ENCODE measurements at places on chromosomes 5 and 9.

- no peak for DNase-seq
Observed at GRCh38 chr5:173015598-173016455, 32.3 kb downstream of the ATP6V0E1 start.

DNA sequence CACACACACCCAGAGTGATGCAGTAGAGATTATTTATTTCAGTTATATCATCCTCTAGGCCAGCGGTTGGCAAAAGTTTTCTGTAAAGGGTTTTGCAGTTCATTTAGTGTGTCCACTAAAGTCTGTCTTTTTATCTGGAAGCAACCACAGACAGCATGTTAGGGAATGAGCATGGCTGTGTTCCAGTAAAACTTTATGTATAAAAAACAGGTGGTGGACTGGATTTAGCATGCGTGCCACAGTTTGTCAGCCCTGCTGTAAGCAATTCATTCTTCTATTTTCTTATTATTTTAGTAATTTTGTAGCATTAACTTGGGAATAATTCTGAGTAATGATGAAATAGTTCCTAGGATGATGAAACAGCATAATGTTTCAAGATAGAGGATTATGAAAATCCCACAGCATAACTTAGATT is 51.7 kb downstream of the CCNH start:
- DNase-seq = no peak

DNA sequence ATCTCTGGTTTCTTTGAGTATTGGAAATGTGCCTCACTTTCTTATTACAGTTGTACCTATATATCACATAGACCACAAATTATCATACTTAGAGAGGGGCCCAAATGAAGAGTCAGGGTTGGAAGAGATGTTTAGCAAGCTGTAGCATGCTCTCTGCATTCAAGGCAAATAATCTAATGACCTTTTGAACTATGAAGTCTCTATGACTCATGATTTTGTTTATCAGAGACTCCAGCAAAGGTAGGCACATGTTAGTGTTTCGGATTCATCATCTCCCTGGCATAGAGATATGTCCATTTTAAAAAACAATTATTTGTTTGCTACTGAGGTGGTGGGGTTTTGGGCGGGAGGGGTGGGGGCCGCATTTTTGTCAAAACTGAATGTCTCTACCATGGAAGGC is 2000.1 kb downstream of the EFNA5 start:
- no peak for DNase-seq

DNA sequence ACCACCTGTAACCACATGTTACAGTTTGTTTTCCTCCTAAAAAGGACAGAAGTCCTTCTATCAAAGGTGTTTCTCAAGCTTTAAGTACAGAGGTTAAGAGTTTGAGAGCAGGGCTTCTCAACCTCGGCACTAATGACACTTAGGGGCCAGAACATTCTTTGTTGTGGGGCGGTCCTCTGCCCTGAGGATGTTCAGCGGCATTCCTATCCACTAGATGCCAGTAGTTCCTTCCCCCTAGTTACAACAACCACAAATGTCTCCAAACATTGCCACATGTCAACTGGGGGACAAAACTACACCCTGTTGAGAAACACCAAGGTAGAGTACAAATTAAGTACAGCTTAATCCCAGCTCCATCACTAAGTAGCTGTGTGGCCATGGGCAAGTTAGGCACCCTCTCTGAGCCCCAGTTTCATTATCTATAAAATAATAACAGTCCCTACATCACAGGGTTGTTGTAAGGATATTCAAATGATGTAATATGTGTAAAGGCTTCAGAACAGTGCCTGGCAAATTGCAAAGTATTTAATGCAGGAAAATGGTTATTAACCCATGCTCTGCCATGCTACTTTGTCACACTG is 44.6 kb downstream of the PIP5K1B start:
- no peak for DNase-seq

DNA sequence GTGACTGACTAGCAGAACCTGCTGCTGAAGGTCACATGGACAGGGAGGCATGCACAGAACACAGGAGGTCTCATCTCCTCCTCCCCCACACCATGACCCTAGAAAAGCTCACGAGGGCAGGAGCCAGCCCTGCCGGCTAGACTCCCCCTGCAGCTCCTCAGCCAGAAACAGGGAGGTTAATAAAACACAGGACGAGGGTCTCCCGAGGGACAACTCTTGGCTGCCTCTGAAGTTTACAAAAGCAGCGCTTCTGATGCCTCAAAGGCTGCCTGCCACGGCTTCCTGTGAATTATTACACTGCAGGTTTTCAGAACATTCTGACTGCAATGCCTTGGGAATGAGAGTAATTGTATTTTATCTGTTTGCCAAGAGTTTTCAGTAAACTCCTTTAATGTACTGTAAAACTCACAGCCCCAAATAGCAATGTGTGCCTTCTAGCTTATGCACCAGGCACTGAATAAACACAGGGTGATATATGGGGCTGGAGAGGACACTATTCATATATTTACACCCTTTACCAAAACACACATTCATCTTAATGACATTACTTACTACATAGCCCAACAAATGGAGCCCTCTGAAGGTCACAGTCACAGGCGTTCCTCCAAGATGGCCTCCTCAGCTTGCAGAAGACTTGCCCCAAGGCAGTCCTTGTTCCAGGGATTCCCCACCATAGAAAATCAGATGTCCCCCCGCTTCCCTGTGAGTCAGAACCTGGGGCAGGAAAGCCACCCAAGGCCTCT is 83.7 kb downstream of the C5orf15 start:
- DNase-seq = no peak

DNA sequence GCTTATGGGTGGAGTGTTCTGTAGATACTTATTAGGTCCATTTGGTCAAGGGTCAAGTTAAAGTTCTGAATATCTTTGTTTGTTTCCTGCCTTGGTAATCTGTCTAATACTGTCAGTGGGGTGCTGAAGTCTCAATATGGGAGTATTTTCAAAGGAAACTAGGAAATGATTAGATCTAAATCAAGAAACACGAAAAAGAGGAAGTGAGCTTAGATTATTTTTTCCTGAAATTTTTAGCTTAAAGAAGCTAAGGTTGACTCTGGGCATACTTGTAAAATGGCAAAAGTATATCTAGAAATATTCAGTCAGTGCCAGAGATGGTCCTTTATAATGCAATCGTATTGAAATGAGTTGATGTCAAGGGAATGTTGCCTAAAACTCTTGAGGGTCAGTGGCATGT is 313.5 kb downstream of the ICE1 start:
- no peak for DNase-seq

DNA sequence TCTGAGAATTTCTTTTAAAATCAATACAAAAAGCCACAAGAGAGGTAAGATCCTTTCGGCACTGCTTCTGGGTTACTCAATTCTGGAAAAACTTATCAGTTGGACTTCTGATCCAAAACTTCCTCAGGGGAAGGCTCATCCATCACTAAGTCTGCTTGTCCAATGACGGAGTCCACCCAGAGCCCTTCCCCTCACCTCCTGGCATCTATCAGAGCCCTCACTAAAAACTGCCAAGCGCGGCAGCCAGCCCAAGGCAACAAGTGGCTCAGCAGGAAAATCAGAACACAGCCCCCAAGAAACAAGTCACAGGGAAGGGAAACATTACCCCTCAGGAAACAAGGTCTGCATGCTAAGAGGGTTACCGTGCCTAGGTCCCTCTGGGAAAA is 869 bp upstream of the ESM1 start:
- no peak for DNase-seq

GRCh38 chr9:1005043-1005667 is 28.7 kb downstream of the DMRT3 start:
- no peak for DNase-seq

GRCh38 chr9:116394894-116395698 is 241.5 kb downstream of the PAPPA start:
- DNase-seq = no peak

DNA sequence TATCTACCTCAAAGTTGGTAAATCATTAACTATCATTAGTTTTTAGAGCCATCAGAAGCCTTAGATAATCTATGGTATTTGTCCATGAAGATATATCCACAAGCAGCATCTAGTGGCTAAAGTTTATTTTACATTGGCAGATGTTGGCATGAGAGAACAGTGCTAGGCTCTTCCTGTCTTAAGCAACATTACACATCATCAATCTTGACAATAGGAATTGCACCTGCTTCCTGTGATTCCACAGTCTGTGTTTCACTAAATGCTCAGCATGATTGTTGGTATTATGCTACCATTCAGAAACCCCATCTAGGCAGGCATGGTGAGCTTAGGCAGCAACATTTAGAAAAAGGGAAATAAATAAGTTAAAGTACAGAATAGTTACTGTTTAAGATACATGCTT is 246.6 kb downstream of the SLCO4C1 start:
- DNase-seq = no peak

DNA sequence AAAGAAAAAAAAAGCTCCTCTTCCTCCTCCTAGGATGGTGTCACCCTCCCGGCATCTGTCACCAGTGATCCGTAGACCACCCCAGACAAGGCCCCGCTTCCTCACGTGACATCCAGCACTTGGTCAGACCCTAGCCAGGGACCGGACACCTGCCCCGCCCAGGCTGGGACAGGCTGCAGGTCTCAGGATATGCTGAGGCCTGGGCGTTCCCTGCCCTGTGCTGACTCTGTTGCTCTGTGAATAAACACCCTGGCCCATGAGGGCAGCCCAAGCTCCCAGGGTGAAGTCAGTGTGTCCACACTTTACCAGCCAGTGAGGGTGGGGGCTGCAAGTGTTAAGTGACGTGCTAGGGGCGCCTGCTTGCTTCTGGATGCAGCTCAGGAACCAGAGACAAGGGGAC is 5.6 kb downstream of the EDF1 start:
- no peak for DNase-seq

- DNase-seq = no peak
Observed at GRCh38 chr9:79266986-79267385, 304.8 kb upstream of the TLE4 start.

DNA sequence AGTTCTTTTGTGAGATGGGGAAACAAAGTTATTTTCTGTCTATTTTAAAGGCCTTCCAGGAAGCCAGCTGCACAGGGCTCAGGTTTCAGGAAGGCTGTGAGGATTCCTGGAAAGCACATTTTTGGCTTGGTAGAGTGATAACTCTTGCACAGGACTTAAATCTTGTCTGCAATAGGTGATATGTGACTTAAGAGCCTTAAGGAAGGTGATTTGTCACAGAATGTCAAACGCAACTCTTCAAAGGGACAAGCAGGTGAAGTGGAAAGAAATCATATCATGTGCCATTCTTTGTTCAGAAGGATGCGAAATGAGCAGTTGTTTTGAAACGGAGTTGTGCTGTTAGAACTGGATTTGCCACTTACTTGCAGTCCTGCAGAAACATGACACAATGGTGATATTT is 459.3 kb downstream of the MAT2B start:
- no peak for DNase-seq

- no peak for DNase-seq
Observed at GRCh38 chr5:43315682-43316081, 2.5 kb upstream of the HMGCS1 start.
